RWPE2 (cell line): ENCODE measurements at places on chromosomes 1 and 21.

GRCh38 chr1:247434005-247434404 is 18.0 kb downstream of the NLRP3 start:
- no peak for DNase-seq

DNA sequence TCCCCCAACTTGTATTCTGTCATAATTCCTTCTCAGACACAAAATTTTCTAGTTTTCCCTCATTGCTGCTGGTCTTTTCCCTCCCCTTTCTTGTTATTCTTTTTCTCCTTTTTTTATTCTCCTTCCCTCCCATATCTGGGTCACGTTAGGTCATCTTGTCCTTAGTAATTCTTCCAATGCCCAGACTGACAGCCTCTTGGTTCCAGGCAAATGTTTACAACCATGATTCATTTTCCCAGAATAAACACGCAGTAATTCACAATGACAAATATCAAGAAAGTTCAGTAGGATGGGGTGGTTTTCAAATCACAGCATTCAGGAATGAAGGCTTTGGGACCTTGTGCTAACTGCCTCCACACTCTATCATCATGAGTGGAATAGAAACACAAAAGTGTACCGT is 25.2 kb downstream of the NHLH2 start:
- DNase-seq = no peak

- DNase-seq = no peak
Observed at GRCh38 chr1:157916887-157917570, 75.4 kb upstream of the CD5L start.

GRCh38 chr1:118827636-118828035 is 160.5 kb downstream of the TBX15 start:
- no peak for DNase-seq

- no peak for DNase-seq
Observed at GRCh38 chr21:17775431-17776126, 43.6 kb downstream of the C21orf91 start.

- no peak for DNase-seq
Observed at GRCh38 chr1:187891993-187892682, 1063.4 kb downstream of the PLA2G4A start.

DNA sequence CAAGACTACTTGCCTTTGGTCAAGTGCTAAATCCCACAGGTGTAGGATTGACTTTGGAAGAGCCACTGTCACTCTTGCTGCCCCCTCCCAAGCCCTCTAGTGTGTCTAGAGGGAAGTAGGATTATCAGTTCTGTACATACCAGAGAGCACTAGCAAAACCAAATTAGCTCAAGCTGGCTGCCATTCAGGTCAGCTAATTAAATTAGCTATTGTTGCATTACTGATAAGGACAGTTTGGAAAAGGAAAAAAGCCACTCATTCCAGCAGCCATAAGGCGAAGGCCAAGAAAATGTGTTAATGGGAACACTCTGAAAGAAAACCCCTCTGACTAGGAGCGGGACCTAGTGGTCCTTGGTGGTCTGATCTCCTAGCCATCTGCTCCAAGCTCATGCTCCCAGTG is 321.7 kb downstream of the PBX1 start:
- DNase-seq = no peak

DNA sequence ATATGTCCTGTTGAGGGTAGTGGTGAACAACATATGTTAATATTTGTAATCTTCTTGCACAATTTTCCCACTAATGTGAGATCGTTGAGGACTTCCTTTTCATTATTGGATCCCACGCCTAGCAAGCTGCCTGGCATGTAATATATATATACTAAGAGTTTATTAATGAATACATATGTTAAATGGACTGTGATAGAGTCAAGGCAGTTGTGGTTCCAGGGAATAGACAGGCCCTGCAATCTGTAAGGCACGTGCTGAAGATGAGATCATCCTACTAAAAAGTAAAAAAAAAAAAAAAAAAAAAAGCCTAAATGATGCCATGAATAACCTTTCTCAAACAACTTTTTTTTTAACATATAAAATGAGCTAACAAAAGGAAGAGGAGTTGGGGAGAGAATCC is 28.9 kb downstream of the PLPPR5 start:
- no peak for DNase-seq

DNA sequence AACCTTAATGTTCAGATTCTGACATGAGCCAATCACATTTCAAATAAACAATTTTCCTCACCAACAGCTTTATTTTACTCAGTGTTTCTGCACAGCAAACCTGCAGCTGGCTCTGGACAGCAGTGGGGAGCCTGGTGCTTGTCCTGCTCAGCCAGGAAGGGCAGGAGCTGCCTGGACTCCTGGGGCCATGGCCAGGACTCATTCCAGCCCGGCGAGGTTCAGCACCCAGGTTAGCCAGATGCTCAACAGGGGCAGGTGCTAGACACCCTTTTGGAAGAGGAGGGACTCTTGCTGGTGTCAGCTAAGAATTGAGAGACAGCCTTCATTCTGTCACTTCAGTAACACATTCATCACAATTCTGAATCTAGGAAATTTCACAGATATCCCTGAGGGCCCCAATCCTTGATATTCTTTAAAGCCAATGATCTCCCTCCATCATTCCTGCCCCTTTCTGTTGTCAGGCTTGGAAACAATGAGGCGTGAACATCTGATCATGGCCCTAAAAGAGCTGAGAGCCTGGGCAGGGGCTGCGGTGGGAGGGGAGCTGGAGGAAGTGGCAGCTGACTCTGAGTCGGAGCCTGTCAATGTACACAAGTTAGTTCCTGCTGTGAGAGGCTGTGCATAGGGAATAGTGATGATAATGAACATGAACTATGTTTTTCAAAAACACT is 251.3 kb downstream of the SDCCAG8 start:
- DNase-seq = no peak

- no peak for DNase-seq
Observed at GRCh38 chr1:220786337-220787068, at the start of gene MTARC1. Gene MTARC1, plus strand, starts transcription at chr1:220786913. Its CDS starts 32 bp downstream, at chr1:220786945.

DNA sequence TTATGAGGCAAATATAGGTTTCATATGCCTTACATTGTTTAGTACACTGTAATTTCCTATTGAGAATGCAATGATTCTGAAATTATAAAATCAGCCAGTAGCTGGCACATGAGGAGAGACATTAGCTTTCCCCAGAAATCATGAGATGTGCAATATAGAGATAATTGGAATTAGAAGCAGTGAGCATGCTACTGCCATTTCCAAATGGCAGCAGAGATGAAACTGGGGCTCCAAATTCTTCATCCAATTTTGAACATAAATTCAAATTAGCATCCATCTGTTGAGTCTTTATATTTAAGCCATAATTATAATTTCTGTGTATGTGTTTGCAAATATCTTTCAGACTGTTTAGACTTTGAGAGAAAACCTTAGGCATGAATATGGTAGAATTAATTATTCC is 28.8 kb downstream of the PTGER3 start:
- no peak for DNase-seq

GRCh38 chr1:38269923-38270848 is 223.6 kb upstream of the POU3F1 start:
- no peak for DNase-seq

- DNase-seq = no peak
Observed at GRCh38 chr1:43101061-43101460, 71.0 kb downstream of the EBNA1BP2 start.

- no peak for DNase-seq
Observed at GRCh38 chr1:88169939-88170338, 514.1 kb upstream of the PKN2 start.

DNA sequence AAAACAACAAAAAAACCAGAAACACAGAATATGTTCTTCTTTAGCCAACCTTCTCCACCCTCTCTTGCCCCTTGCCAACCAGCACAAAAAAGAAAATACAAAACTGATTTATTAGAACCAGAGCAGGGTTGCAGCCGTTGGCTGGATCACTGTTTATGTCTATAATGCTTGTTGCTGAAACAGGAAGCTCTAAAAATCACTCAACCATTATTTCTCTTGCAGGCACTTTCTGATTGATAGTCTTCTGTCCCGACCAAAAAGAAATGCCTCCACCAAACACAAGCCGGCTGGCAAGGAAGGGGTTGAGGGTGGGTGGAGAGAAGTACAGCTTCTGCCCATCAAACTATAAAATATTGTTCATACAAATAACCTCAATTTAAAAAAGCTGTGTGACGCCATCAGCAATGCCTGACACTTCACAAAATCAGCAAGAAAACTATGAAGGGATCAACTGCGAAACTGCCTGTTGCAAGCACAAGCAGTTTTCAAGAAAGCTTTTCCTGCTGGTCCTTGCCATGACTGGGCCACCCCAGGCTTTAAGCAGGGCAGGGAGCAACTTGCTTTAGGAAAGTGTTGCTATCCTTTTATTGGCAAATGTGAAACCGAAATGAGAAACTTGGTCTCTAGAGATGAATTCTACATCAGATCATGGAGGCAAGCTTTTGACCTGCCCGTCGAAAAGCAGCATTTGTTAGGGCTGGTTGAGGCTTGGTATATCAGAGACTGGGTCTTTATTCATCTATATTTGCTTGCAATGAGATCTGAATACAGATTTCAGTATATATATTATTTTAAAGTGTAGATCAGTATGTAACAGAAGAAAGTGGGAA is 174.2 kb downstream of the RUNX1 start:
- DNase-seq = no peak

DNA sequence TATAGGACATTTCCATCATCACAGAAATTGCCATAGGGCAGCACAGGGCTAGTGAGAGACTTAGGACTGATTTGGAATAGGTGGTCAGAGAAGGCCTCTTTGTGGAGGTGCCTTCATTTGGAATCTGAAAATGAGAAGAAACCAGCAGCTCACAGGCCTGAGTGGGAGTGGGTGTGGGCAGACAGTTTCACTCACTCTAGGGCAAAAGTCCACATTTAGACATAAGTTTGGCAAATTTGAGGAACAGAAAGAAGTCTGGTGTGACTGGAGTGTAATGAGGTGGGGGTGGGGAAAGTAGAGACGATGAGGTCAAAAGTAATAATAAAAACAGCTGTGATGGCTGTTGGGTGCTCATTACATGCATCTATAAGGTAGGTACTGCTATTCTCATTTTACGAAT is 22.4 kb upstream of the BCAR3 start:
- no peak for DNase-seq

- no peak for DNase-seq
Observed at GRCh38 chr1:16374266-16374665, 7.2 kb downstream of the SZRD1 start.

GRCh38 chr21:31336739-31337040 is 7.4 kb downstream of the TIAM1 start:
- no peak for DNase-seq

- DNase-seq = peak; percentile 29
Observed at GRCh38 chr1:227944931-227945890, 2.5 kb downstream of the WNT9A start.

GRCh38 chr1:19661721-19662228 is 2.9 kb upstream of the HTR6 start:
- no peak for DNase-seq

GRCh38 chr21:36889401-36889800 is 77.1 kb downstream of the HLCS start:
- DNase-seq = no peak

DNA sequence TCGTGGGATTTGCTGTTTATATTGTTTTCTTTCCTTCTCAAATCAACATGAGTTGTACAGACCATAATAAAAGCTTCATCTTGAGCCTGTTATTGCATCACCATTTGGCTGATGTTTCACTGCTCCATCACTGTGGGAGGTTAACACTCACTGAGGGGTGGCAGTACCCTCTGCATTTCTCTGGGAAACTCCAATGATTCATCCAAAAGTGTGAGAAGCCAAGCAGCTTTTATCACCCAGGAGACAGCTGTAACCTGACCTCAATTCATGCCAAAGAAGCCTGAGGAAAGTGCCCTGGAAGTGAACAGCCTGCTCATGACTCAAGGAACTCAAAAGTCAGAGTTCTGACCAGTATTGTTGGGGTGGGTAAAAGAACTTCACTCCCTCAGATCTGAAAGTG is 84.1 kb downstream of the GPR88 start:
- peak; percentile 66 for DNase-seq

DNA sequence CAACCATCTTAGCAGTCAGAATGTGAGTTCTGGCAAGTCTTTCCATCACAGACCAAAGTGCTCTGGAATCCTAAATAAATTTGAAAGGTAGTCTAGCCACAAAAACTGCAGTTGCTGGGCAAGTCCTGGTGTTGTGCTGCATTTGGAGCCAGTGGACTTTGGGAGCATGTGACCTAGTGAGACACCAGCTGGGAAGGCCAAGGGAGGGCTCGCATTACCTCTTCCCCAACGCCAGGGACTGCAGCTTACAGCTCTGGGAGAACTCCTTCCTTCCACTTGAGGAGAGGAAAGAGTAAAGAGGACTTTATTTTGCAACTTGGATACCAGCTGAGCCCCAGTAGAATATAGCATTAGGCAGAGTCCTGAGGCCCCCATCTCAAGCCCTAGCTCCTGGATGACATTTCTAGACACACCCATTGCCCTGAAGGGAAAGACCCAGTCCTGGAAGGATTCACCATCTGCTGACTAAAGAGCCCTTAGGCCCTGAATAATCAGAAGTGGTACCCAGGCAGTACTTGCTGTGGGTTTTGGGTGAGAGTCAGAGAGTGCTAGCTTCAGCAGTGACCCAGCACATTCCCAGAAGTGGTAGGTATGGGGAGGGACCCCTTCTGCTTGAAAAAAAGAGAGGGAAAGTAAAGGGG is 190.7 kb downstream of the NUF2 start:
- DNase-seq = no peak
